Omental fat pad (tissue), 4 donors: ENCODE measurements at places on chromosomes 12 and 14. TPM values are rescaled to one million over a fixed set of nuclear protein-coding genes. Genes with fewer than 3 reads are reported as not detected.

GRCh38 chr12:89424389-89424788 lies 72.1 kb upstream of the DUSP6 start:
- DNase-seq = no peak

DNA sequence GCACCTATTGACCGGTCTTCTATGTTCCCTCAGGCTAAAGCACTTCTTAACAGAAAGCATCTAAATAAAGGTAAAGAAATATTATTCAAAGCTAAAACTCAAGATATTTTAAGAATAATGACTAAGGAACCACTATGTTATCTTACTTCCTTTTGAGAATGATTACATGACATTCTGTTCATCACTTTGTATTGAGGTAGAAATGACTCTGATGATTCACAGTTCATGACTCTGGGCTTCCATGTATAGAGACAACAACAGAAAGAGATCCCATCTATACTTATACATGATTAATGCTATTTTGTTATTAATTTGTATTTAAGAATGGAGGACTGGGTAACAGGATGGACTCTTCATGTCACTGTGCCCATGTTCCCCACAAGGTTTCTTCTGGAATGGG lies 218.3 kb upstream of the OR4E1 start:
- no peak for DNase-seq

- no peak for DNase-seq
These were observed 565 bp downstream of the SPRYD3 start for GRCh38 chr12:53078425-53079225.

The LRP1-AS gene
- not detected for total RNA-seq

The POTEG gene
- not detected for total RNA-seq

DNA sequence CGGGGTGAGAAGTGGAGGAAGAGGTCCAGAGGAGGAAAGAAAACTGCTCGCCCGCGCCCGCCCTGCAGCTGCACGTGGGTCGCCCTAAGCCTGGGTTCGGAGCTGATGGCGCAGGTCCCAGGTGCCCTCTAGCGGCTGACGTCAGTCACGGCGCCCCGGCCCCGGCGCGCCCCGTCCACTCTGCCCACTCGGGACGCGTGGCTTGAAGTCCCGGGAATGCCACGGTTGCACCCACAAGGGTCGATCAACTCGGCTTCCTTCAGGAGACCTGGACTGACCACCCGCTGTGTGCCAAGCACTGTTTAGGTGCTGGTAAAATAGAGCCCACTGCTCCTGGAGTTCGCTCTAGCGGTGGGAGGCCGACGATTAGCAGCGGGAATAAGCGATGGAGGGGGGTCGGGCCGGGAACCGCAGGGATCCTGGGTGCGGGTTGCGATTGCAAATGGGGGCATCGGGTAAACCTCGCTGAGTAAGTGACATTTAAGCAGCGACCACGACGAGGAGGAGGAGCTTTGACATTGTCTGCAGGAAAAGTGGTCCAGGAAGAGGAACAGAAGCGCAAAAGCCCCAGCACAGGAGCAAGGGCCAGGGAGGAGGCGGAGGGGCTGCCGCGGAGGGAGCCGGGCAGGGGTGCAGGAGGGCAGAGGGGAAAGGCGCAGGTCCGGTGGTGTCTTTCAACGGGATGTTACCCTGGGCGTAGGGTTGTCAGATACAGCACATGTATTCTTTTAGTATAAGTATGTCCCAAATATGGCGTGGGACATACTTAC lies 5.1 kb upstream of the ZNF839 start:
- peak; percentile 68 for DNase-seq

- no peak for DNase-seq
These were observed 345.7 kb upstream of the SFSWAP start for GRCh38 chr12:131364903-131365820.

DNA sequence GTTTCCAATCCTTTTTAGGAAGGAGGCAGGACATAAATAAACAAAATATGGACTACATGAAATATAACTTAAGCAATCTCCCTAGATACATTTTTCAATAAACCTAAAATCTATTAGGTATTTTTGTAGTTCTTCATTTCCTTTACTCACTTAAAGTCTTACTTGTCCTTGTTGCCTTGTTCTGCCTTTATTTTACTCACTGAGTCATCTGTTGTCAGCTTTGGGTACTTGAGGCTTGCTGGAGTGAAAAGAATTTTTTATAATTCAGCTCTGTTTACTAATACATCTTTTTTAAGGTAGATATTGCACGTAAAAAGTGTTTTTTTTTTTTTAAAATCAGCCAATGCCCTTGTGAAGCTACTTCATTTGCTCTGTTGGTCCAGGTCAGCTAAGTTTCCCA lies 216.2 kb downstream of the PELI2 start:
- DNase-seq = no peak

The RPGRIP1 gene
- total RNA-seq = 0.28 TPM

DNA sequence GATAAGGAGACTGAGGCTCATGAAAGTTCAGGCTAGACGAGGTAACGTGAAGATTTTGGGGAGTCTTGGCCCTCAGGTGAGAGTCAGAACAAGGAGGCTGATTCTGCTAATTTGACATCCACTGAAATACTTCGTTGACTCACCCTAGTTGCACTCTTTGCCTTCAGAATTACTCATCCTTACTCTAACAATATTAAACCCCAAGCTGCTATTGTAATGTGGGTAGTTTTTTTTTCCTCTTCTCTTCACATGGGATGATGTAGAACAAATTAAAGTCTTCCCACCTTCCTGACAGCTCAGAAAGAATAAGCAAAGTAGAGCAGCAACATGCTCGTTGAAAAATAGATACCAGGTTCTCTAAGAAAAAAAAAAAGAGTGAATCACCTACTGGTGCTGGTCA lies 22.0 kb upstream of the SRRM4 start:
- DNase-seq = no peak

DNA sequence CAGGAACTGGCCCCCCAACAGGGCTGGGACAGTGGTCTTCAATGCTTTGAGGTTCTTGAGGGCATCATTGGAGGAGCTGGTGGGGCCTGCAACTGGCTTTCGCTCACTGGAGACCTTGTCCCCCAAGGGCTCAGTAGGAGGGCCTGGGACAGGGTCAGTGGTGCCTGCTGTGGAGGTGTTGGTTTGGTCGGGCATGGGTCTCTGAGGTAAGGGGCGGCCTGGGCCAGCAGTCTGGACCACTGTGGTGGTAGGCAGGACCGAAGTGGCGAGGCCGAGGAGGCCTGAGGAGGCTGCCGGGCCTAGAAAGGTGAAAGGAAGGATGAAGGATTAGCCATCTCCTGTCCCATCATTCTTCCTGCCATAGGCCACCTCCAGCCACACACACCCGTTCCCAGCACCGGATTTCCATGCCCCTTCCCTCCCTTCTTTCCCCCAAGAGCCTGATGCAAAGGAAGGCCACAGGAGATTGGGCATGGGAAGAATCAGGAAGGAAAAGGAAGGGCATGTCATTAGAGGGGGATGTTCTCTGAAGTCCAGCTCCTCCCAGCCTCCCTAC lies 28.8 kb downstream of the ZFHX2 start:
- DNase-seq = no peak

DNA sequence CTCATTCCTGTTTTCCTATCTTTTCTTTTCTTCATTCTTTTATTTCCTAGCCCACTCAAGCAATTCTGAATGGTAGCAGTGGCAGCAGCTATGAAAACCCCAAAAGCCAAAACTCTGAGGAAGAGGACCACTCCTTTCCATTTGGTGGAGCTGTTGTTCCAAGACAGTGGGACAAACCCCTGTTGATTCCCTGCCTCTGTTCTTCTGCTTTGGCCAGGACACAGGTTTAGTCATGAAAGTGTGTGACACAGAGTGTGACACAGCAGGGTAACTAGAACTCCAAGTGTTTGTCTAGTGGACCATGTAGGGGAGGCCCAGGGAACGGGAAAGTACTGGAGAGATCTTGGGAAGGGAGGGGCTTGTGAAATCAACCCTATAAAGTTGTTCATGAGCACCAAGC lies 71.1 kb downstream of the PTCSC3 start:
- DNase-seq = no peak

The B3GNT4 gene
- not detected for total RNA-seq

DNA sequence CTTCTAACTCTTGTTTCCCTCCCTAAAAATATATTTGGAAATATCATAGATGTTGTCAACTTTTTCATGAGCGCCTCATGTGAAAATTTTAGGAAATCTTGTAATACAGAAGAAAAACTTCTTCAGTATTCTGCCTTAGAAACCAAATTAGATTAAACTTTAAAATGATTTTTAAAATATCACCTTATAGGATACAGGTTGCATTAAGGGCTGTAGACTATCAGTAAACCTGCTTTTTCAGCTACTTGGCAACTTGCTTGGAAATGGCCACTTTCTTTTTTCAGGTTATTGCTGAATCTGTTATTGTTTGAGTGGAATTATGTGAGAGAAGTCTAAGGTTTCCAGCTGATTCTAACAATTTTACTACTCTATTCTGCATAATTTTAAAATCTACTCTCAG lies 9.1 kb downstream of the EID3 start:
- no peak for DNase-seq

The SLCO1B1 gene
- total RNA-seq = not detected

GRCh38 chr14:83467811-83468210 lies 1934.2 kb upstream of the SEL1L start:
- DNase-seq = no peak

- DNase-seq = no peak
These were observed 36.6 kb upstream of the GZMB start for GRCh38 chr14:24670594-24670993.

GRCh38 chr14:101516401-101516800 lies 44.9 kb upstream of the DIO3 start:
- no peak for DNase-seq

The KRT78 gene
- total RNA-seq = not detected

- DNase-seq = no peak
These were observed 34.9 kb upstream of the FAM222A start for GRCh38 chr12:109678719-109679118.

DNA sequence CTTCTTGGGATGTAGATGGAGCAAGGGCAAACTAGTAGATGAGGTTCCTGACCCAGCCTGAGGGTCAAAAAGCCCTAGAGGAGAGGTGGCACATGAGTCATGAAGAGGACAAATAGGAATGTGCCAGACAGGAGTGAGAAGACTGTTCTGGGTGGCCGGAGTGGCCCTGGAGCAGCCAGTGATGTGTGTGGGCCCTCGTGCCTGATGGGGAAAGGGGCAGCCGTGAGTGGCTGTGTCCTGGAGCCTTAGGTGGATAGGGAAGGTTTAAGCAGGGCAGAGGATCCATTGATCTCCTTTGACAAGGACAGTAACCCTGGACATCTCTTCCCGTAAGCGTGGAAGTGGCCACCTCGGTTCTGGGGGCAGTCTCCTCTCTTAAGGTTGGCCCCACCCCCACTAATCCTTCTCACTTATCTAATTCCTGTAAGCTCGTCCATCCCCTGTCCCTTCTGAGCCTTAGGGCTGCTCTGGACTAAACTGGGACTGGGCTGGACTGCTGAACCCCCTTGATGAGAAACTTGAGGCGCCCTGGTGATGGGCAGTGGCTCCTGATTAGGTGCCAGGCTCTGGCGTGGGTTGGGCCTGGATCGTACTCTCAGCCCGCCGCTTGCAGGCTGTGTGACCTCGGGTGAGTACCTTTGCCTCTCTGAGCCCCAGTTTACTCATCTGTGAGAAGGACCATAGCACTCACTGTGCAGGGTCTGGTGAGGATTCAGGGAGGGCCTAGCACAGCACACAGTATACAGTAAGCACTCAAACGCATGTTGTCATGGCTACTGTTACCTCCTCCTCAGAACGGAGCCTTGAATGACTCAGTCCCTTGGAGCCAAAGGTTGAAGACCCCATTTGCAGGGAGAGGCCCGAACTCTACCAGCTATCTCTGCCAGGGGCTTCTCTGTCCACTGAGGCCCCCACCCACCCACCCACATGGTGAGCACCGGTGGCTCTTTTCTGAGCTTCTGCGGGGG lies 4.0 kb downstream of the FAM222A start:
- DNase-seq = no peak

DNA sequence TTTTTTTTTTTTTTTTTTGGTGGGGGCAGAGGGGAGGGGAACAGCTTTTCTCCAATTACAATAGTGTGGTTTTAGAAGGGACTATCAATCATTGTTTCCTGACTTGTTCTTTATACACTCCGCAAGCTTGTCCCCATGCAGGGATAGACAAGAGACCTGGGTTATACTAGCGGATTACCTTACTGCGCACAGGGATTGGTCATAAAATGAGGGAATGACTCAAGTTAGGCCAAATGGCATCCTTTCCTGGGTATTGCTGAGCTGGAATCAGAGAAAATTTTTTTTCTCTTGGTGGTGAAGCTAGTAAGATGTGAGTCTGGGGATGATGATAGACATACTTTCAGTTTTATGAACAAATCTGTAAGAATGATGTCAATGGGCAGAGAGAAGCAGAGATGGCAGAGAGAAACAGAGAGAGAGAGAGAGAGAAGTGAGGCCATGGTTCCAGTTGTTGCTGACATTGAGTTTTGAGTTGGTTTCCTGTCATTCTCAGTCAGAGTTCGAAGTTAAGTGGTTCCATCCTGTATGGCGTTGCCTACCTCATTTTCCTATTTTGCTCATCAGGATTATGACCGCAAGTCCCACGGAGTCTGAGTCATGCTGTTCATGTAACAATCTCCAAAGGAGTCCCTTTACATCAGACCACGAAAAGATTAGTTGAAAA lies 59.1 kb upstream of the OTOGL start:
- no peak for DNase-seq

GRCh38 chr12:58034712-58035111 lies 93.3 kb downstream of the ATP23 start:
- no peak for DNase-seq

GRCh38 chr12:13536219-13536910 lies 339.8 kb downstream of the EMP1 start:
- DNase-seq = no peak

- no peak for DNase-seq
These were observed 24.5 kb downstream of the CDKN1B start for GRCh38 chr12:12741660-12742059.

DNA sequence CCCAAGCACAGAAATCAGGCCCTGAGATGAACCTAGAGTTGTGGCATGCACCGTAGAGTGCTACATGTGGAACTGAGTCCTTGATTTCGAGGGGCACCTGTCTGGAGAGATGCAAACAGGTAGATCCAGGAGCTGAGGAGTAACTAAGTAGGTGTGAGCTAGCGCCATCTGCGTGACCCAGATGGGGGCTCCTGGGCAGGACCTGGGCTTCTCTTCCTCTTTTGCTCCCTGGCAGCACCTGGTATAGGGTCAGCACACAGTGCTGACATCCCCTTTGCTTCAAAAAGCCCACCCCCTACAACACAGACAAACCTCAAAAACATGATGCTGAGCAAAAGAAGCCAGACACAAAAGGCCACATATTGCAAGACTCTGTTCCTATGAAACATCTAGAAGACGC lies 65.8 kb downstream of the PITPNM2 start:
- no peak for DNase-seq

DNA sequence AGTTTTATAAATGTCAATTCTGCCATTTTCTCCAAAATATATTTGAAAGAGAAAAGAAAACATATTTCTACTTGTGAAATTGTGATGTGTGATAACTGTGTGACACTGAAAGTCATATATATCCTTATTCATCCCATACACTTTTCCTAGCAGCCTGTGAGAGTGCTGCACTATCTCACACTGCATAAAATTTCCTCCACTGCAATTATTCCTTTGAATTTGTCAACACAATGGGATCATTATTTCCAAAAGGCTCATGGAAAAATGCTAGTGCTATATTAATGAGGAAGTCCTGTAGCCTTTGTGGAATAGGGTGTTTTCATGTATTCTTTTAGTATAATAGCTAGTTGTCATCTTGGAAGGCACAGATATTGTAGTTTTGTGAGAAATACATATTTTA lies 504.1 kb downstream of the RPL10L start:
- DNase-seq = no peak
